ENCODE measurements at places on chromosomes 2 and 18.

GRCh38 chr2:149894760-149895159 is 307.2 kb upstream of the MMADHC start:
- DNase-seq: no peak

DNA sequence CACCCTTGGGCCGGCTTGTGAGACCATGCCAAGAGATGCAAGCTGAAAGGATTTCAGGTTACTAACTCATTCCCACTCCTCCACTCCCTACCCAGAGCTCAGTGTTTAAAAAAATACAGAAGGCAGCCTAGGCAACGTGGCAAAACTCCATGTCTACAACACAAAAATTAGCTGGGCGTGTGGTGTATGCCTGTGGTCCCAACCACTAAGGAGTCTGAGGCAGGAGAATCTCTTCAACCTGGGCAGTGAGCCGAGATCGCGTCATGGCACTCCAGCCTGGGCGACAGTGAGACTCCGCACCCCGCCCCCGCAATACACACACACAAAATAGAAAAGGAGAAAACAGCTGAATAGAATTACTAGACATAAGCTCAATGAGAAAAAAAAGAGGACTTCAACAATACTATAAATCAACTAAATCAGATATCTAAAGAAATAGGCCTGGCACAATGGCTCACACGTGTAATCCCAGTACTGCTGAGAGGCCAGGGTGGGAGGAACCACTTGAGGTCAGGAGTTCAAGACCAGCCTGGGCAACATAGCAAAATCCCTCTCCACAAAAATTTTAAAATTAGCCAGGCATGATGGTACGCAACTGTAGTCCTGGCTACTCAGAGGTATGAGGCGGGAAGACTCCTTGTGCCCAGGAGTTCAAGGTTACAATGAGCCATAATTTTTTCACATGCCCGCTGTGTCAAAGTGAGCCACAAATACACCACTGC is 10.1 kb downstream of the IWS1 start:
- no peak for DNase-seq

DNA sequence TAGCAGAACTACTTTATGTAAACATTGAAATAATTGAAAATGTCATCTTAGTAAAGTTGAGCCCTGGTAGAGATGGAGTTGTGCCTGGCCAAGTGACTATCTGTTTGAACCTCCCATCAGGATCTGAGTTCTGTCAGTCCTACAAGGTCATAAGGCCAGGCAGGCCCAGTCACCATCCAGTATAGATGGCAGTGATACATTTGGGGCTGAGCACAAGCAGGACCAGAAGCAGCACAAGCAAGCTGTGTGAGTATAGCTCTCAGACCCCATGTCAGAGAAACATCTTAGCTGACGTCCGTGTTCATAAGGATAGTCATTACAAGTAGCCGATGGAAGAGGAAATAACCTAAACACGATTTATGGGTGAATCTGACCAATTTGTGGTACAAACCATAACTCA is 44.5 kb upstream of the RBMS1 start:
- DNase-seq: no peak

DNA sequence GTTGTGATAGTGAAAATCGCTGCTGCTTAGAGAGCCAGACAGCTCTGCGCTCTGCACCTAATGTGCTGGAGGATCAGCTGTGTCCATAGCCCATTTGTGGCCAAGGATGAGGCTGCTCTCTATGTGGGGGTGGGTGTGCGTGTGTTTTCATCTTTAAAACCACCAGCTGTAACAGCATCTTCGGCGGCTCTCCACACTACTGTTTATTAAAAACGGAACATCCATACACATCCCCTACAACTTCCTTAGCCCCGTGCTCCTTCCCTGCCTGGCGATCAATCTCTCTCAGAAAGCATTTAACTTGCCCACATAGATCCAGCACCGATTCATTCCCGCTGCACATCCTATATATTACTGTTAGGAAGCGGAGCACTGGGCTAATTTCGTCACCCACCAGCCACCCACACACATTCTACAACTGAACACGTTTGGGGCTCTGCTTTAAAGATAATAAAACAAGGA is 1.6 kb downstream of the CELF4 start:
- no peak for DNase-seq

DNA sequence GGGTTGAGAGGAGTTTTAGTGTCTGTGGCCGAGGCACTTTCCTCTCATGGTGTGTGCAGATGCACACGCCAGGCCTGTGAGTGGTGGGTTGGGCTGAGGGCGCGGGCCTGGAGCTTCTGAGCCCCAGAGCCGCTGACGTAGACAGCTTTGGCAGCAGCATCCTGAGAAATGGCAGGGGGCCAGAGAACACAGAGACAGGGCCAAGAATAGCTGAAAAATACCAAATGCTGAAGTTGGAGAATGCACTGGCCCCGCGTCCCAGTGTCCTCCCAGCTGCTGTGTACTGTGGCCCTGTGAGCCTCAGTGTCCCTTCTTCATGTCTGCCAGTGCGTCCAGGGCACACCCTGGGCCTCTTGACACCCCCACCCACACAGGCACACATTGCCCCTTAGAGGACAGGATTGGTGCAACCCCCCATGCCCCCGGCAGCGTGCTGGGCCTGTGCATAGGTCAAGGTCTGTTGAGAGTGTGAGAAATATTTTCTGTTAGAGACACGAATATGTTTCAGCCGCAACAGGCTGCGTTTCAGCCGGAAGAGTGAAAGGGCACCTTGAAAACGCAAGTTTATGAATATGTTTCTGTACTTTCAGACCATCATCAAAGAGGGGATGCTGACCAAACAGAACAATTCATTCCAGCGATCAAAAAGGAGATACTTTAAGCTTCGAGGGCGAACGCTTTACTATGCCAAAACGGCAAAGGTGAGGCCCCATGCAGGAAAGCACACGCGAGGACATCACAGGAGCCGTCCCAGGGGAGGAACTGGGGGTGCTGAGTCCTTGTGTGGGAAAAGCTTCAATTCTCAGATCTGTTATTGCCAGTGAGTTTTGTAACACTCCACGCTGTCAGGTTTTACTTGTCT is 33.6 kb downstream of the DGKD start:
- no peak for DNase-seq

DNA sequence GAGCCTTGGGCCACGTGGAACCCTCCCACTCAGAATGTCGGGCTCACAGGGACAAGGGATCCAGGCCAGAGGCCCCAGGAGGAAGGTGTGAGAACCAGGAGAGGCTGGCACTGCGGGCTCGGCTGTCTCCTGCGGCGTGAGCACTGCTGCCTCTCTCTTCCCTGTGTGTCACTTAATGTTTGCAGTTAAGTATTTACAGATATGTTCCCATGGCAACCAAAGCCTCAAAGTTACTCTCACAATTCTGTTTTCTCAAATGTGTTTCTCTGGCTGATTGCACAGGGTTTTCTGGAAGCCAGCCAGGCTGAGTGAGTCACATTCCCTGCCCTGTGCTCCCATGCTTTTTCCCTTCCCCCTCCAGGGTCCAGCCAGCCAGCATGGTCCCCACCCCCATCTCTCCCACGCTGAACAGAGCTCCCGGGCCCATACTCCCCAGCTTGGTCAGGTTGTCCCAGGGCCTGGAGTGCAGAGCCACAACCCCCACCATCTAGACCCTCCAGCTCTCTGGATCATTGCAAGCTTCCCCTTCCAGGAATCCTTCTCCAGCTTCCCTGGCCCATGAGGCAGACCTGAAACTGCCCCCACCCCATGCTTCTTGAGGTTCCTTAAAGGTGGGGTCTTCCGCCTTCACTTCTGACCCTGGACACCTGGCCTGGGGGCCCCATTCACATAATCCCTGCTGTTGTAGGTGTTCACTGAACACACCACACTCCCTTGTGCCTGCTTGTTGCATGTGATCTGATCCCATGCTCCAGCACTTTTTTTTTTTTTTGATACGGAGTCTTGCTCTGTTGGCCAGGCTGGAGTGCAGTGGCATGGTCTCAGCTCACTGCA is 265.9 kb downstream of the CELF4 start:
- no peak for DNase-seq

GRCh38 chr2:156649596-156649995 is 213.4 kb downstream of the GPD2 start:
- no peak for DNase-seq

DNA sequence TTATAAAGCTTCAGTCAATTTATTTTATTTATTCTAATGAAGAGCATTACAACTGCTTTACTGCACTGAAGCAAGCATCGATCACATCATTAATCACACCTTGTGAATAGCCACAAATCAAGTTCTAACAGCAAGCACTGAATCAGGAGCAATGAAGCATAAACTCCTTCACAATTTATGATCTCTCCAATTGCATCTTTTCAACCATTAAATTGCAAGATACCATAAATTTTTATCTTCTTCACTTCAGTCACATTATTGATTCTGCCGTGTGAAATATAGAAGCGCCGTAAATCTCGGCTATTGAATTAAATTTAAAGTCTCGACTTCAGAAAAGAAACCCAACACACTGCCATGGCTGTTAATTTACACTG is 298.7 kb downstream of the CDCA7 start:
- no peak for DNase-seq

- DNase-seq: no peak
These were observed 383.3 kb upstream of the MYT1L start for GRCh38 chr2:2714408-2714807.

- peak; percentile 48 for DNase-seq
These were observed 182.3 kb downstream of the RDH14 start for GRCh38 chr2:18378020-18378653.

DNA sequence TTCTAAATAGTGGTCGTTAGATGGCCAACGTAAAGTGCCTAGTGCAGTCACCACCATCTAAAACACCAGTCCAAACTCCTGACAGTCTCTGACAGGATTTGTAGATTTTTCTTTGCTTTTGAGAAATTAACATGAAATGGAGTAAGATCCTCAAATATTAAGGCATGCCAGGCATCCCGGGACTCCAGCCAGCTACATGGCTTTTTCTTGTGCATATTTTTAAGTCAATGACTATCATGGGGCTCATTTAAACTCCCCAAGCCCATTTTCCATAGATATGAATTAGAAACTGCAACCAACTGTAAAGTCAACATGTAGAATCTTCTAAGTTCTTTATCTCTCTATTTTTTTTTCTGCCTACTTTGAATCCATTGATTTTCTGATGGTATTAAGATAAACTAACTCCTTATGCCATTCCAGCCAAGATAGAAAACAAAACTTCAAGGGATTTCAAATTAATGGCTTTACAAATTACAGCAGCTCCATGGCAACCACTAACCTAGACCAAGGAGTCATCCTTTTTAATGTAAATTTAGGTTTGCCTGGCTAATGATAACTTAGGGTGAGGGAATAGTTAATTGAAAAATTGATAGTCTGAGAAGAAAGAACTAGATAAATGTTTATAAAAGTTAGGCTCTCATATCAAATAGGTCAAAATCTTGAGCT is 764.1 kb upstream of the NXPH2 start:
- DNase-seq: no peak

DNA sequence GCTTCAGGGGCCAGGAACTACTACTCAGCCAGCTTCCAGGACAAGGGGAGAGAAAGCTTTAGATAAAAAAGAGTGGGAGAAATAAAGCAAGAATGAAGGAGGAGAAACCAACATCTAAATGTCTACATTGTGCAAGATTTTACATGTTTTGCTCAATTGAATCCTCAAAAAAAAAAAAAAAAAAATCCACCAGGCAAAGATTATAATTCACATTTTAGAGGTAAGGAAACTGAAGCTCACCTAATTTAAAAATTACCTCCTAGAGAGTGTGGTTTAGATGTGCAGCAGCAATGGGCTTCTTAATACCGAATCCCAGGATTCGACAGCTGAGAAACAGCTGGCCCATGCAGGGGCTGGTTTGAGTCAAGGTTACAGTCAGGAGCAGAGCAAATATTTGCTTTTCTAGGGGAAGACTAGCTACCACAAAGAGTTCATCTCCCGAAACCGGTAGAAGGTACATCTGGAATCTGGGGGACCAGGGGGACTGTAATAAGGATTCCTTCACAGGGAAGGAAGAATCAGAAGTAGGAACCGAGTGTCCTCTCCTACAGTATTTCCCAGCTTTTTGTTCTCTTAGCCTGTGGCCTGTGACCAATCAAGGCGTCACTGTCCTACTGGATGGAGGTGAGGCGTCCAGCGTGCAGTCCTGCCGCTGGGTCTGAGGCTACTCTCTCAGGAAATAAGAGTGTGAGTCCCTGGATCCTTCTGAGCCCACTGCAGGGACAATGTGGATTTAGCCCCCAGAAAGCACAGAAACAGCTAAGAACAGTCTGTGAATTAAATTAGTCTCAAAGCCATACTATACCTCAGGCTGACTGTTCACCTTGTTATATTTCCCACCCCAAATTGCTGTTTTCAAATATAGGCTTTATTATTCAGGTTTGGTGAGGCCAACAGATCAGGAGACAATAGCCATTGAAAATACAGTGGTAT is 42.3 kb downstream of the IL1R2 start:
- DNase-seq: no peak

DNA sequence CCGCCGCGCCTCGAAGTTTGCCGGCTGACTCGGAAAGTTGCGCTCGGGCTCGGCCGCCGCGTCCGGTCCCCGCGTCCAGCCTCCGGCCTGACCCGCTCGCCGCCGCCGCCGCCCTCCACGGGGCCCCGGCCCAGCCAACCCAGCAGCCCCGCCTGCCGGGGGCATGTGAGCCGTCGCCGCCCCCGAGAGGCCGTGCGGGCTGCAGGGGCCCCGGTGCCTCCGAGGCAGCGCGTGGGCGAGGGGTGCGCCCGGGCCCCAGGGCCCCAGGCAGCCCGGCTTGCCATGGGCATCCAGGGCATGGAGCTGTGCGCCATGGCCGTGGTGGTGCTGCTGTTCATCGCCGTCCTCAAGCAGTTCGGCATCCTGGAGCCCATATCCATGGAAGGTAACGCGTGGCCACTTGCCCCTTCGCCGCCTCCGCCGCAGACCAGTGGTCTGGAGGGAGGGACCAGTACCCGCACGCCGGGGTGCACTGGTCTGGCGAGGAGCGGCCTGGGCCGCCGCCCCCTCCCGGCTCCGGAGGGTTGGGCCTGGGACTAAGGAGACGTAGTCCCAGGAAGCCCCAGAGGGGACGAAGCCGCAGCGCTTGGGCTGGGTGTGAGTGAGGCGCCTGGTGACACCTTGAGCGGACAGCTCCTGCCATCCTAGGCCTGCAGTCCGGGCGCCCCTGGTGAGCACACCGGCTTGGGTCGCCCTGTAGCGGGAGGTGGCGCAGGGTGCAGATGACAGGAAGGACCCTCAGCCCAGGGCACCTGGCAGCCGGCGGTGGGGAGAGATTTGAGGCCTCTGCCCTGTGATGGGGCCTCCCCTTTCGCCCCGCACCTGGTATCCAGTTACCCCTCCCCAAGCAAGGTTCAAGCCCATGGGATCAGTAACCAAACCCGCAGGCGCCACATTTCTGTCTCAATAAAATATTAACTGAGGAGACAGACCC is 49.9 kb downstream of the KCNIP3 start:
- no peak for DNase-seq

DNA sequence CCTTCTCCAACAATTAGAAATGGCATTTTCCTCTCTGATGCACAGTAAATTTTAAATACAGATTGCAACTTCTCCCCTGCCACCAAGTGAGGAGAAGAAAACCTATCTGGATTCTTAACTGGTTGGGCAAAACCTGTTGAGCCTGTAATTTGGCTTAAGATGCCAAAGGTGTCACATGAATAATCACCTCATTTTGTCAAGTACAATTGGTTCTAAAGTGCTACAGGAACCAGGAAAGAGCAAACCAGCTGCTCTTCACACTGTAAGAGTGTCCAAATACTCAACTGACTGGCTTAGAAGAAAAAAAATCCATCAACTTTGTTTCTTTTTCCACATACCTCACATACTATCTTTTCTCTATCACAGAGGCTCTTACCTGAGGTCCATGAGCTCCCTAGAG is 35.4 kb downstream of the NPC1 start:
- DNase-seq: no peak

- DNase-seq: no peak
These were observed 87.7 kb downstream of the TMEM18 start for GRCh38 chr2:589281-590130.

- DNase-seq: peak; percentile 37
These were observed 1.1 kb downstream of the ITGAV start for GRCh38 chr2:186590759-186591505.
